NCI-H187 (cell line): ENCODE measurements at places on chromosomes 6 and 20.
A peak's percentile ranks its signal among the peaks of the same experiment; 100 is the strongest.

DNA sequence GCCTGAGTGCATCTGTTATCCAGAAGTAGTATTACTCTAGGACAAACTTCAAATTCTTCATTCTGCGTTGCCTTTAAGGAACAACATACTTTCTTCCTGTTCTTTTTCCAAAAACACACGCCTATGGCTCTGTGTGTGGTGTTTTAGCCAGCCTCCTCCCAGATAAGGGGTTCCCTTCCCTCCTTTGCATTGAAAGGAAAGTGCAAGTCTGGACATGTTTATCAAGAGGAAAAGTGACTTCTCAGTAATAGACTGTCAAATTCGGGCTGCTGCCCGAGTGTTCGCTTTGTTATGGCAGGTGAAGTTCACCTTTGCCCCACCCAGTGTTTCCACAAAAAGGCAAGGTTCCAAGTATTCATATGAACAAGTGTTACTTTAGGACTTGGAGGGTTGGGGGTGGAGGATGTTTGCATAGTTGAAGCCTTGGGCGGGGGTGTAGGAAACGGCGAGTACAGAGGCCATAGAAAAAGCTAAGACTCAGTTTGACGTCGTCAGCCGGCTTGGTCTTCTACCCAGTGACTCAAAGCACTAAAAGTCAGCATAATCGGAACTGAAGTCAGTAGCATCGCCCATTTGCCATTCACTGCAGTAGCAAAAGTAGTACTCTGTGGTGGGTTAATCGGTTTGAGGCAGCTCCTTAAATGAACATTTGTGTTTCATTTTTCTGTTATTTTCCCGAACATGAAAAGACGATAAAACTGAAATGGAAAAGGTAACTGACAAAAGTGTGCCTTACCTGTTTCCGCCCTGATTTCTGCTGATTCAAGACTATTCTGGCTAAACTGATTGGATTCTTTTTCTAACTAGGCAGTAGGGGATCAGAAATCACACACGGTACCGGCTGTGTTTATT, 12.5 kb downstream of the PRDM1 start:
- DNase-seq, result no peak

DNA sequence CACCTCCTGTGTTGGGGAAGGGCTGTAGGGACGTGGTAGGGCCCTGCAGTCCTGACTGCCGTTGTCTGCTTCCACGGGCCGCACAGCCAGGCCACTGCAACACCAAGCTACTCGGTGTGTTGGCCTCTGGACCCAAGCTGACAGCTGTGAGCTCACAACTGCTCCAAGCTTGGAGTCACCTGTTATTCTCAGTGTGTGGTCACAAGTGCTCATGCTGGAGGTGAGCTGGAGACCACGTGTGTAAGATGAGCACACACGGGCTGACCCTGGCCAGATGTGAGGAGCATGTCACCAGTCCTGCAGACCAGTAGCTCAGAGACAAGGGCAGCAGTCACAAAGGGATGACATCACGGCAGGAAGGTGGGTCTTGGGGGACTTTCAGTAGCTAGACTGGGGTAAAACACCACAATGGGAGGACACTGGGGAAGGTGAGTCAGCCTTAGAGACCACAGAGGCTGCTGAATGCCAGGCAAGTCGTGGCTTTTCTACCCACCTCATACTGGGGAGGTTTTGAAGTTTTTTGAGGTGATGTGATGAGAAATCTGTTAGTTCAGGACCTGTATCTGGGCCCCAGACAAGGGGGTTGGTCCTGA, 87.3 kb downstream of the FAM120B start:
- no peak for DNase-seq

DNA sequence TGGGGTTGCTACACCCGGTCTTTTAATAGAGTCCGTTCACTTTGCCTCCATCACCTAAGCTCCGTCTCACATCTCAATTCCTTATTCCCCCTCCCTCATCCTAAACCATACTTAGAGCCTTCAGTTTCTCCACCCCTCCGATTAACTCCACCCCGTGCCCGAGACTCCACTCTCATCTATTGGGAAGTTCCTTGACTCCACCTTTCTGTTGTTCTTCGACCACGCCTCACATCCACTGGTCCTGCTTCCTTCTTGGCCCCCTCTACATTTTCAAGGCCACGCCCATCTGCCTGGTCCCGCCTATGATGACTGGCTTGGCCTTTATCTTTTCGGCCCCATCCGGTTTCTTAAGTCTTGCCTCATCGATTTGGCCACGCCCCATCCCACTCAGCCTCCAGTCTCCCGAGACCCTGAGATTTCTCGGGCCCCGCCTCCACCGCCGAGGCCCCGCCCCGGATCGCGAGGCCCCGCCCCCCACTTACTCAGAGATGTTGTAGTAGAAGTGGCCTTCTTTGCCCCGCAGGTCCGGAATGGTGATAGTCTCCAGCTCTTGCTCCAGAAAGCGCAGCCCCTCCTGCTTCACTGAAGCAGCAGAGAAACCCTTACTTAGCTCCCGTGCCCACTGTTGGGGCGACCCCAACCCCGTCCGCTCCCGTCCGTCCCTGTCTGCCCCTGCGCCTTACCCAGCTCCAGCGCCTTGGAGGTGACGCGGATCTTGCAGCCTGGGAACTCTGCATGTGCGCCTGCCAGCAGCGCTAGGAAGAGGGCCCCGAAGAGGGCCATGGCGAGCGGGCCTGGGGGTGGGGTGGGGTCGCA, 1.1 kb downstream of the PLTP start:
- peak; percentile 55 for DNase-seq

DNA sequence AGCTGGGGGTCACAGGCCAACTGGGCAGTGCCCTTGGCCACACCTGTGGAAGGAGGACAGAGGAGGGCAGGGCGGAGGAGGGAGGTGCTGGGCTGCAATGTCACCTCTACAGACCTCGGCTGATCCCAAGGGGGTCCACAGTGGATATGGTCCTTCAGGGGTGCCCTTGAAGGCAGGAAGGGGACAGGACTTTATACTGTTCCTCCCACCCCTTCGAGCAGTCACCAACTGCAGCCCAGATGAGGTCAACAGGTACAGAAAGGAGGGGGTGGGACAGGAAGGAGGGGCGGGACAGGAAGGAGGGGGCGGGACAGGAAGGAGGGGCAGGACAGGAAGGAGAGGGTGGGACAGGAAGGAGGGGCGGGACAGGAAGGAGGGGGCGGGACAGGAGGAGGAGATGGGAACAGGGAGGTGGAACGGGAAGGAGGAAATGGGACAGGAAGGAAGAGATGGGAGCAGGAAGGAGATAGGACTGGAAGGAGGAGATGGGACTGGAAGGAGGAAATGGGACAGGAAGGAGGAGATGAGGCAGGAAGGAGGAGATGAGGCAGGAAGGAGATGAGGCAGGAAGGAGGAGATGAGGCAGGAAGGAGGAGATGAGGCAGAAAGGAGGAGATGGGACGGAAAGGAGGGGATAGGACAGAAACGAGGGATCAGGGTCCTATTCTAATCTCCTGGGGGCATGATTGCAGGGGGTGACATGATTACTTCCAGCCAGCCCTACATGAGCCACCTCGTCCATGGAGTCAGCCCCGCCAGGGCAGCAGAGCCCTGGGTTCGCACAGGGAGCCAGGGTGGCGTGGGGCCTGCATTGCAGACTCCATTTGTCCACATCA, 19.4 kb upstream of the MRGBP start:
- DNase-seq, result no peak

DNA sequence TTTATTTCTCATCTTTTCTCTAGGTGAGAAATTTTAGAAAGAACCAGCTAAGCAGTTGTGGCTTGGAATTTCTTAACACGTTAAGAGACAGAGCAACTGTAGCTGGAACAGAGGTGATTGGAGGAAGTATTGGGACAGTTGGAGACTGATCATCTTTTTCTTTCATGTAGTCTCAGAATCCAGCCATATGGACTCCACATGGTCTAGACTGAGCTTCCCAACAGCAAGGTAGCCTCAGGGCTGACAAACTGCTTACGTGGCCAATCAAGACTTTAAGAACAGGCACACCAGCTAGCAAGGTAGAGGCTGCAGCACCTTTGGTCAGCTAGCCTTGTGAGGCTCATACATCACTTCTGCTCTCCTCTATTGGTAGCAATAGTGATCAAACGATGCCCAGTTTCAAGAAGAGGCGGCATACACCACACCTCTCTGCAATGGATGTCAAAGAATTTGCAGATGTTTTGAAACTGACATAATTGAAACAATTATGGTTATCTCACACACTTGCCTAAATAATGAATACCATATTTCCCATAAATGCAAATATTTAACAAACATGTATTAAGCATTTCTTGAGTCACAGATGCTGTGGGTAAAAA, 590.5 kb upstream of the SLC35B3 start:
- no peak for DNase-seq

- DNase-seq, result no peak
Measured at GRCh38 chr6:130513770-130514169, 148.0 kb downstream of the TMEM200A start.

DNA sequence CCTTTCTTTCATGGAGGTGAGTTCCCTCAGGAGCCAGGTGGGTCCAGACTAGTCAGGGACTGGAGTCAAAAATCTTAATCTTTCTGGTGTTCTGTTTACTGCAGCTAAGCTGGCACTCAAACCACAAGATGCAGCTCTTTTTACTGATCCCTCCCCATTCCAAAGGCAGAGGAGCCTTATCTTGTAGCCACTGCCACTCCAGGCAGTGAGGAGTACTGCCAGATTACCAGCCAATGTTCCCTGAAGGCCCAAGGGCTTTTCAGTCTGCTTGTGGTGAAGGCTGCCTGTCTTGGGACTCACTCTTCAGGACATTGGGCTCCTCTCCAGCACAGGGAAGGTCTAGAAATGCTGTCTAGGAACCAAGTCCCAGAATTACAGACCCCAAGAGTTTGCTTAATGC, 490.4 kb upstream of the ADGRB3 start:
- DNase-seq, result no peak

DNA sequence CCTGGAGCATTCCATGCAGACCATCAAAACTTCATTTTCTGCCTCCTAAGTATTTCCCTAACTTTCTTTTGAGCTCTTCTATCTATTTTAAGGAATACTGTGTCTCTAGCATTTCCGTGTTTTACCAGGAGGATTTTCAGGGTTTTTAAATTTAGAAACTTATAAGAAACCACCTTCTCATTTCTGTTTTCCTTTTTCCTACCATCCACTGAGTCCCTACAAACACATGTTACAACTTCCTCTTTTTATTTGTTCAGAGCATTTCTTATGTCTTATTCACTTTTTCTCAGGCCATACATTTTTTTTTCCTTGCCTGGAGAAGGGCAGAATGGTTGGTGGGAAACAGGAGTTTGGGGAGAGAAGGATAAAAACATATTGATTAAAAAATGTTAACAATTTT, 130.0 kb upstream of the BMP5 start:
- no peak for DNase-seq

- DNase-seq, result no peak
Measured at GRCh38 chr6:88135578-88136114, 30.5 kb downstream of the CNR1 start.

DNA sequence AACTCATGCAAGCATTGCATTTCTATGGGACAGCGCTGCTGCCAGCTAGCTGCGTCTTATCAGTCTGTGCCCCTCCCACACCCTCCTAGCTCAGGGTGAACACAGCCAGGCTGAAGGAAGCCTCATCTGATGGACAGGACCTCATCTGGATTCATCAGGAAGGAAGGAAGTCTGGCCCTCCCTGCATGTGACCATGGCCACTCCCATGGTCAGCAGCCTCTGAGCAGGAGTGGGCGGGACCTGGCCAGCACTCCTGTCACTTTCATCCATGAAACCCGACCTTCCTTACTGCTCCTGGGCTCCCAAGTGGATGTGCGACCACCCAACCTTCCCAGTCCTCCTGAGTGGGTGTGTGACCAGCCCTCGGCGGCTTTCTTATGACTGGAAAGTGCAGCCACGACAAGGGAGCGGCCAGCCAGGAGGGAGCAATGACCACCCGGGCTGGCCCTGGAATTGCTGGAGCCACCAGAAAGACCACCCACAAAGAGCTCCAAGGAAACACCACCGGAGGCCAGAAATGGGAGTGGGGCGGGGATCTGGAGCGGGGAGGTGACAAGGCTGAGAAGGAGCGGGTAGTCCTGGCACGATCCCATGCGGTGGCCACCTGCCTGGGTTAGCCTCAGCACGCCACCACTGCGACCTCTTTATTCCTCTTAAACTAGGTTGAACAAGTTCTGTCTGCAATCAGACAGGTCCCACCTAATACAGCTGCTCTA, 241.2 kb downstream of the TTLL2 start:
- no peak for DNase-seq

DNA sequence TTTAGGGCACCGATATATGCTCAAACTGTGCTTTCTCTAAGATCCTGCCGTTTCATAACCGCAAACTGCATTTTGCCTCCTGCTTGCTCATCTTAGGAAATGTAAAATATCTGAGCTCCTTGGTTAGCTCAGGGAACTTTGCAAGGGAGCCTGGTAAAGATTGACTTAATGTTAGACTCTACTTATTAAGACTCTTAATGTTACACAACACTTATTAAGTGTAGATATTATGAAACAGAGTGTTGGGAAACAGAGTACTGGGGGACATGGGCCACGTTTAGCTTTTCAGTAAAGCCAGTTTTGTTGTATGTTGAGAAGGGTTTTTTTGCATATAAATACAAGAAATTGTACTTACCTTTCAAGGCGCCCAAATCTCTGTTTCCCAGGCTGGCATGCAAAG, 1.9 kb downstream of the LTV1 start:
- no peak for DNase-seq

DNA sequence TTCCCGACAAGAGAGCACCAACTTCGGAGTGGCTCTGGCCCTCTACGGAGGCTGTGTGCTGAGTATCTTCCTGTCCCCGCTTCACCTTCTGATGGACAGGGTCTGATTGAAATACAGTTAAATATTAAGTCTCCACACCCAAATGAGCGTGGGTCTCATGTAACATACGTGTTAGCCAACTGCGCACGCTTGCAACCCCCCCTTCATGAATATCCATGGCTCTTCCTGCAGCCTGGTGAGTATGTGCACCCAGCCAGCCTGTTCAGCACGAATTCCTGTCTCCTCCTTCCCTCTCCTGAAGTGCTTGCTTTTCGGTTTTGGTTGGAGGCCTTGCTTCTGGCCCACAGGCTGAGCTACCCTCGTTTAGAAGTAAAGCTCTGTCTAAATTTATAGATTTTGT, 102.9 kb upstream of the FRMD1 start:
- DNase-seq, result no peak

DNA sequence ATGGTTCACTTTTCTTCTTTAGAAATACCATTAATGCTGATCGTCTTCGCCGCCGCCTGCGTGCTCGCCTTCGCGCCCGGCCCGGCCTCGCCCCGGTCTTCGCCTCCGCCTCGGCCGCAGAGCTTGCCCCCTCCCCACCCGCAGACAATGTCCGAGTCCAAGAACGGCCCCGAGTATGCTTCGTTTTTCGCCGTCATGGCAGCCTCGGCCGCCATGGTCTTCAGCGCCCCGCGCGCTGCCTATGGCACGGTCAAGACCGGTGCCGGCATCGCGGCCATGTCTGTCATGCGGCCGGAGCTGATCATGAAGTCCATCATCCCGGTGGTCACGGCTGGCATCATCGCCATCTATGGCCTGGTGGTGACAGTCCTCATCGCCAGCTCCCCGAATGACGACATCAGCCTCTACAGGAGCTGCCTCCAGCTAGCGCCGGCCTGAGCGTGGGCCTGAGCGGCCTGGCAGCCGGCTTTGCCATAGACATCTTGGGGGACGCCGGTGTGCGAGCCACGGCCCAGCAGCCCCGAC, 4.8 kb upstream of the PRPH2 start:
- no peak for DNase-seq

- DNase-seq, result no peak
Measured at GRCh38 chr6:788058-788457, 95.1 kb upstream of the EXOC2 start.
